Neural cell (in vitro differentiated cells): ENCODE measurements at places on chromosomes 12 and 14. TPM values are rescaled to one million over a fixed set of nuclear protein-coding genes. Genes with fewer than 3 reads are reported as not detected.

Gene NGB
- 0.87 and 2.5 TPM in 2 replicates for polyA plus RNA-seq

Gene FOXN4
- polyA plus RNA-seq = 0.14 and 0.30 TPM in 2 replicates

Gene KRT72
- polyA plus RNA-seq = not detected in 2 replicates

Gene PIANP
- polyA plus RNA-seq = 2.1 and 4.4 TPM in 2 replicates

Gene FGF6
- not detected in 2 replicates for polyA plus RNA-seq

Gene FRMD6
- polyA plus RNA-seq = 2.4 and 5.7 TPM in 2 replicates

Gene TC2N
- polyA plus RNA-seq = 0.54 and 2.1 TPM in 2 replicates

Gene STAB2
- polyA plus RNA-seq = not detected in 2 replicates

Gene IL23A
- polyA plus RNA-seq = 0.31 TPM in 1 of 2 replicates, not detected in the other

Gene LRIG3
- polyA plus RNA-seq = 0.22 and 0.26 TPM in 2 replicates

Gene TROAP
- polyA plus RNA-seq = 0.26 and 1.3 TPM in 2 replicates

Gene TDP1
- 29.1 and 45.1 TPM in 2 replicates for polyA plus RNA-seq

Gene TMEM121
- 19.5 and 26.6 TPM in 2 replicates for polyA plus RNA-seq

Gene GLT1D1
- polyA plus RNA-seq = 3.9 and 5.1 TPM in 2 replicates

Gene CLEC14A
- polyA plus RNA-seq = 0.12 TPM in 1 of 2 replicates, not detected in the other

Gene JPH4
- polyA plus RNA-seq = 68.2 and 76.9 TPM in 2 replicates

Gene GPR137C
- polyA plus RNA-seq = 100 and 118 TPM in 2 replicates

Gene CIT
- 3.3 and 12.4 TPM in 2 replicates for polyA plus RNA-seq

Gene AMN
- polyA plus RNA-seq = 0.15 and 1.3 TPM in 2 replicates

Gene SERPINA9
- polyA plus RNA-seq = not detected in 2 replicates

Gene P2RX7
- not detected in 2 replicates for polyA plus RNA-seq

Gene KCNK13
- 0.11 TPM in 1 of 2 replicates, not detected in the other for polyA plus RNA-seq

Gene RASAL1
- 0.14 and 0.15 TPM in 2 replicates for polyA plus RNA-seq

Gene MMP14
- 0.30 and 1.5 TPM in 2 replicates for polyA plus RNA-seq

Gene MANSC4
- 0.43 and 0.54 TPM in 2 replicates for polyA plus RNA-seq

Gene OTX2
- polyA plus RNA-seq = 2.1 and 3.2 TPM in 2 replicates

Gene RAPGEF3
- 0.30 and 1.5 TPM in 2 replicates for polyA plus RNA-seq

Gene USP44
- polyA plus RNA-seq = 3.2 and 3.7 TPM in 2 replicates

Gene ADGRD1
- polyA plus RNA-seq = 1.7 and 2.2 TPM in 2 replicates

Gene CRY1
- 28.2 and 33.4 TPM in 2 replicates for polyA plus RNA-seq

Gene CCDC85C
- polyA plus RNA-seq = 24.8 and 25.5 TPM in 2 replicates

Gene SLCO1B1
- not detected in 2 replicates for polyA plus RNA-seq

Gene LRRK2
- 0.04 and 0.54 TPM in 2 replicates for polyA plus RNA-seq

Gene CPNE6
- polyA plus RNA-seq = 2.3 and 4.1 TPM in 2 replicates

Gene ATP5F1B
- polyA plus RNA-seq = 559 and 611 TPM in 2 replicates

Gene TMEM19
- 18.4 and 24.2 TPM in 2 replicates for polyA plus RNA-seq

Gene RILPL2
- 0.07 and 0.20 TPM in 2 replicates for polyA plus RNA-seq

Gene ING4
- polyA plus RNA-seq = 522 and 540 TPM in 2 replicates

Gene PKP2
- 3.8 and 4.0 TPM in 2 replicates for polyA plus RNA-seq

Gene CNPY2
- polyA plus RNA-seq = 169 and 175 TPM in 2 replicates

Gene SLC7A8
- polyA plus RNA-seq = 0.21 and 1.7 TPM in 2 replicates

Gene RPL10L
- not detected in 2 replicates for polyA plus RNA-seq

Gene DCN
- 0.76 TPM in 1 of 2 replicates, not detected in the other for polyA plus RNA-seq

Gene ACSM4
- not detected in 2 replicates for polyA plus RNA-seq
